ENCODE measurements at places on chromosomes 4 and X.

- no peak for DNase-seq
These were observed 151.5 kb downstream of the PDLIM5 start for GRCh38 chr4:94603170-94603747.

- no peak for DNase-seq
These were observed 5.9 kb downstream of the MAGEA11 start for GRCh38 chrX:149717803-149718202.

- peak; percentile 78 for DNase-seq
These were observed 71.7 kb upstream of the BCOR start for GRCh38 chrX:40169193-40170101.

GRCh38 chr4:117560329-117560728 lies 474.0 kb upstream of the NDST3 start:
- DNase-seq, result no peak

GRCh38 chr4:182102576-182102975 lies 140.6 kb upstream of the TENM3 start:
- DNase-seq, result no peak

GRCh38 chr4:1166509-1167243 lies 5.7 kb downstream of the SPON2 start:
- no peak for DNase-seq

DNA sequence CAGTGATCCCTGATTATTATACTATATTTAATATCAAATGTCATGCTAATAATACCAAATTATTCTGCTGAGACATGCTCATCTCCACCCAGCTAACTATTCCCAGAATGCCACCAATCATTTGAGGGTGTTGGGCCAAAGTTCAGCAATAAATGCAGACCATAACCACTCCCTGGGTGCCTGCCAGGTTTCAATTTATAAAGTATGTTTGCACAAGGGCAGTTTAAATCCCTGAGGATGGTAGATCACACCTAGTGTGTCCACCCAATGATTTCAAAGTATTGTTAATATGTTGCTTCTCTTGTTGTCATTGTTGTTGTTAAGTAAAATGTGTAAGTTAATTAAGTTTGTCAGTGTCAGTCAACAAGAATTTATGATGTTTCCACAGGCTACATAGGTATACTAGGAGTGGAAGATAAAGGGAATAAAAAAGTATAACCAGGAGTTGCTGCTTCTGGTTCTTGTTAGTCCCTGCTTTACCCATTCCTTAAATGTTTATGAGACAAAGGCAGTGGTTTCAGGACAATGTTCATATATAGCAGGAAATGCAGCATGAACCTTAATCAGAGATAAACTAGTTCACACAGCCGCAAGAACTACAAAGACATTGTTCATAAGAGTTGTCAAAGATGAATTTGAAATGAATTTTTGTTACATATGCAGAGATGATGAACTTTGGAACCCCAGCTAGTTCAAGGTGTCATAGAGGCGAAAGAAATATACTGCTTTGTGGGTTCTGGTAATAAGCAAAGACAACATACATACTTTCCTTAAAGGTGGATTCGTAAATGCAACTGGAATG lies 25.5 kb downstream of the HPGD start:
- no peak for DNase-seq

- DNase-seq, result peak; percentile 48
These were observed 80.9 kb downstream of the IL21 start for GRCh38 chr4:122539861-122540465.

- DNase-seq, result no peak
These were observed 382.4 kb downstream of the TRAM1L1 start for GRCh38 chr4:116702949-116703348.

DNA sequence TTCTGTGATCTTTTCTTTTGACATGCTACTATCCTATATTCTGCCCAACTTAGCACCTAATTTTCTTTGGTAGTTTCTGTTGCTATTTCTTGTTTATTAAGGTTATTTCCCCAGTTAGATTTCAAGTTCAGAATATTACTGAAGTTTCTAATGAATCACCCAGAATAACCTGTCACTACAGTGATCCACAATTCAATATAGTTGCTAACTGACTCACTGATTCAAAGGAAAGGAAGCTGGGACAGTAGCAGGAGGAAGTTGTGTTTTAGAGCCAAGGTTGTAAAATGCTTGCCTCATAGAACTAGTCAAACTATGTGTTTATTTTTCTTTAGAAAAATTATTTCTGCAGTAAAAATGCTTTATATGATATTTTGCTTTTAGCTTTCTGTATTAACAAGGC lies 37.4 kb downstream of the PAK3 start:
- no peak for DNase-seq

- DNase-seq, result peak; percentile 10
These were observed 119.1 kb upstream of the OTUD4 start for GRCh38 chr4:145299380-145300076.

DNA sequence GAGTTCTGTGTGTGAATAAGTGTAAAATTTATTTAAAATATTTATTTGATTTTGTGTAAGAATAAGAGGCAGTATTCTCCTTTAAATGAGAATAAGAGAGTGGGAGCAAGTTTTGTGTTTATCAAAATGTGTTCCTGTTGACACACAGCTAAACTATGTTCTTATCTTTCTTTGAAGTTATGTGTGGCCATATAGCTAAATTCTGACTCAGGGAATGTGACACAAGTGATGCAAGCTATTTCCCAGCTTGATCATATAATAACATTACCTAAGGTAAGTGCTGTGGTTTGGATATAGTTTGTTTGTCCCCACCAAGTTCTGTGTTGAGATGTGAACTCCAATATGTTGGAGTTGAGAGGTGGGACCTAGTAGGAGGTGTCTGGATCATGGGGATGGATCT lies 740.0 kb upstream of the IGFBP7 start:
- no peak for DNase-seq

GRCh38 chrX:5388087-5388486 lies 840.6 kb downstream of the NLGN4X start:
- no peak for DNase-seq

DNA sequence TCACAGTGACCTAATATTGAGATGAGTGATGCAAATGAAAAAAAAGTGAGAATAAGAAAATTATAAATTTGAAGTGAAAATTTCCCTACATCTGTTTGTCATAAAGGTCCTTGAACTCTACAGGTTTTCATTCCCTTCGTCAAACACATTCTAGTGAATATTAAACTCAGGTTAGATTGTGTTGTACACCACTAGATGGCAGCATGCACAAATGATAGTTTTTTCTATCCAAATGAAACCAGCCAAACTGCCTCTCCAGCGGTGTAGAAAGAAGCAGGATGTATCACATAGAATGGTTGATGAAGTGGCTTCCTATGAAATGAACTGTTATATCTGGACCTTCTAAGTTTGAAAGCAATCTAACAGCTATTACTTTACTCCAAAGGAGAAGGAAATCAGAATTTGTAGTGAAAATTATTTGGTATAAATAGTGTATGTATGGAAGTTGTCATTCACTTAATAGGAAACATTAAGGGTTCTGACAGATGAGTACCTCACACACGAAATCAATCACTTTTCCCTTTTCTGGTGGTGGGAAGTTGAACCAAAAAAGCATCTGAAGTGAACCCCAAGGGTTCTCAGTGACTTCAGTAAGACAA lies 382.7 kb downstream of the UNC5C start:
- DNase-seq, result peak; percentile 55

DNA sequence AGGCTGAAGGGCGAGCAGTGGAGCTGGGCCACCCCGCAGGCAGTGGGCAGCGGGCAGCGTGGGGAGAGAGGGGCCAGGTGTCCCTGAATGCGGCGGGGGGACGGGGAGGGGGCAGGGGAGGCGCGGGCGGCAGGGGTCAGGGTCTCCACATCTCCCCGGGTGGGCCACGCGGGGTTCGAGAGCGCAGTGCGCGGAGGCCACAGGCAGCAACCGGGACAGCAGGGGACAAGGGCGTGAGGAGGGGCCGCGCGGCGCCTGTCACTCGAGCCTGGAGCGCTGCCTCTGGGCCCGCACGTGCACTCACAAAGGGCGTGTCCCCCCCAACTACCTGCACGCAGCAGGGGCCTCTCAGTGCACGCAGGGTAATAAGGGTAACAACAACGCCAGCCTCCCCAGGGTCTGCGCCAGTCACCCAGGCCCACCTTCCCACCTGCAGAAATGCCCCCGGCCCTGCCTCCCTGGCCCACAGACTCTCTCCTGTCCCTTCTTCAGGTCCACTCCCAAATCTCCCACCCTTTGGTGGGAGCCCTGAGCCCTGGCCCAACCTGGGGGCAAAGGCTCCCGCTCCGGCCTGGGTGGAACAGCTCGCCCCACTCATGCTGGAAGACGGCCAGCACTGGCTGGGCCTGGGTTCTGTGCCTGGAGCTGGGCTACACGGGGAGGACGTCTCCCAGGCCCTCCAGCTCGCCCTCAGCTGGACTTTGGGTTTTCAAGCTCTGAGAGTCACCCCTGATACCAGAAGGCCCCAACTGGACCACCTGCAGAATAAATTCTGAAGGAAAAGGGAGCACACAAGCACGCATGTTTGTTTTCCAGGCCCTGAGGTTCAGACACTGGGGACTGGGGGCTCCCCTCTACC lies 53.2 kb downstream of the ZFYVE28 start:
- DNase-seq, result peak; percentile 13

DNA sequence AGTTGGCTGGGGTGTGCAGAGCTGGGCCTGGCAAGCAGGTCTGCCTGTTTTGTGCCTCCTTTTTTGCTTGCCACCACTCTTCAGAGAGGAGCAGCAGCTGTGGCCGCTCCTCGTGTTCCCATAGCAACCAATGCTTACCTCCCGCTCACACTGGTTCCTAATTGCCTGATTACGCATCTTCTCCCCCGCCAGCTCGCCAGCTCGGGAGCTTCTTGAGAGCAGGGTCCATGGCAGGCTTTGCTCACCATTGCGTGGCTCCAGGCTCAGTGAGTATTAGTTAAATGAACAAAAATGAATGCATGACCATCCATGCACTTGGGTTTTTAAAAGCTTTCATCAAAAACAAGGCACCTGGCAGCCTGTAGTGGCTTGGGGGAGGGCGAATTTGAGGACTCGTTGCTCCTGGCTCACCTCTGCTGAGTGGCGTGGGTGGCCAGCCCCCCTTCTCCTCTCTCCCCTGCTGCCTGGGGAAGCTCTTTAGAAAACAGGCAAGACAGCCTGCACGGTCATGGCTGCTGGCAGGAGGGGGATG lies 14.2 kb upstream of the PJA1 start:
- DNase-seq, result no peak

DNA sequence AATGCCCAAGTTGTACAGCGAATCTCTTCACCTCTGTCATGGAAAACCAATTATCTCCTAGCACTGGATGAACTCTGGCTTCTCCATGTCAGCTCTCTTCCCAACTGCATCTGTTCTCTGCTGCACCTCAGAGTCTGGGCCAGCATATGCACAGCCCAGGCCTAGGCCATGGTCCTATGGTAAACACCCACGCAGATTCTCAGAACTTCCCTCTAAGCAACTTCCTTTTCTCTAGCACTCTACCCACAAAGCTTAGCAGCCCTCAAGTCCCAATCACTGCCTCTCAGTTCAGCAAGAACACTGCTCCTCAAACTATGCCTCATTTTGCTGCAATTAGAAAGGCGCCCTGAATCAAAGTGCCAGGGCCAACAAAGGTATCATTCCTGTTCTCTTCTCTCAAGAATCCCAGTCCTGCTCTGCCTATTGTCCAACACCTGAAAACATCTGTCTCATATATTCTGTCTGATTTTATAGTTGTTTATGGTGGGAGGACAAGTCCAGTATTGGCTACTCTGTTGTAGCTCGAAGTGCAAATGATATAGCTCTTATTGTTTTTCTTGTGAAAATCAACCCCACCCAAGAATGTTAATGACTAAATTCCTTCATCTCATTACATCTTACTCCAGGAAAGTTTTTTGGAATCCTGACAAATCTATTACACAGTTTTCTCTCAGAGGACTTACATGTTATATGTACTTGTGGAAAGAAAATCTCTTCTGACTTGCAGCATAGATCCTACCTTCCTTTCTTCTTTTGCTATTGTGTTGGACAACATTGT lies 85.4 kb downstream of the DCHS2 start:
- no peak for DNase-seq

GRCh38 chr4:71564775-71565174 lies 219.1 kb downstream of the GC start:
- no peak for DNase-seq

- DNase-seq, result no peak
These were observed 6.8 kb downstream of the NKX6-1 start for GRCh38 chr4:84492290-84492689.

- no peak for DNase-seq
These were observed 161.2 kb downstream of the TENM3 start for GRCh38 chr4:182404376-182404775.

DNA sequence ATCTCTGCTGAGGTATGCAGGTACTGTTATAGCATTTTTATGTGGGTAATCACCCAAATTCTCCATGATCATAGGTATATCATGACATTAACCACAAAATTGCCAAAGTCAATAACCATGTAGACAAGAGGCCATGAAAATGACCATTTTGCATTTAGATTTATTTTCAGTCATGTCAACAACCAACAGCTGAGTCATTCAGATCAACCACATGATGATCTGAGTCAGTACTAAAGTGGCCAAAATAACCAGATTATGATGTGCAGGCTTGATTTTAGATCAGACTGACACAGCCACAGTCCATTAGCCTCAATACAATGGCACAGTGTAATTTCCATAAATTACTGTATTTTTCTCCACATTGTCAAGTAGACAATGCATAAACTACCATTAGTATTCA lies 240.5 kb downstream of the GRIA3 start:
- no peak for DNase-seq

DNA sequence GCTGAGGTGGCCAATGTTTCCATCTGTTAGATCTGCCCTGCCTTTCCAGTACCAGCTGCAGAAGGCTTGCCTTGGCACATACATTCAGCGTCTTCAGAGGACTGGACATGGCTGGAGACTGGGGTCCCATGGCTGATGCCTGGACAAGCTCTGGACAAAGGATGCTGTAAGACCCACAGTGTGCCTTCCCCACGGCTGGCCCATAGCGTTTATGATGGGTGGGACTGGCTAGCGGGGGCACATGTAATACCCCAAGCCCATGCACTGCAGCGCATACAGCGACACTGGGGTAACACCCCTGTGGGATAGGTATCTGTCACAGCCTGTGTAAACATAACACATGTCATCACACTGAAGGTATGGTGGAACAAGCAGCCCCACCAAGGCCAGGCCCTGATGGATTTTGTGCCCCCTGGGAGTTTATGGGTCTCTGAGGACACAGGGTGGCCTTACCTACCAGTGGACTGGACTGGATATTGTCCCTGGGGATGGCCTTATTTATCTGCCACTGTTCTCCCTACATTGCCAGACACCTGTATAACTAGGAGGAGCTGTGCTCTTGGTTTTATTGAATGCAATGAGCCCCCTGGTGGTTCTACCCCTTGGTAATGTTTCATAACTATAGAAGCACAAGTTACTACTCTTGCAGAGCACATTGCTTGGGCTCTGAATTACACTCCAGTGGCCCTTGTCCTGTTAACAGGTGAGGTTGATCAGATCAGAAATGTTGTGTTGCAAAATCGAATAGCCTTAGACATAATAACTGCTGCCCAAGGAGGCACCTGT lies 34.3 kb upstream of the TACR3 start:
- DNase-seq, result no peak

DNA sequence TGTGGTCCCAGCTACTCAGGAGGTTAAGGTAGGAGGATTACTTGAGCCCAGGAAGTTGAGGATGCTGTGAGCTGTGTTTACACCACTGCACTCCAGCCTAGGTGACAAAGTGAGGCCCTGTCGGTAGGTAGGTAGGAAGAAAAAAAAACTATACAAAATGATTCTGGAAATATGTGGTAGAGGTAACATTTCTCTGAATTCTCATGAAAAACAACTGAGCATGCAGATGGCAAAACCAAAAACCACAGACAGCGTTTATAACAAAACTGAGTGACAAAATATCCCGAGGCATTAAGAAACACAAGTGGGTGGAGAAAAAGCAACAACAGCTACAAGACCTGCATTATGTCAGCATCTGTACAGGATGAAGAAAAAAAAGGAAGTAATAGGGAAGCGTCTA lies 211.7 kb downstream of the DLG3 start:
- DNase-seq, result no peak

- DNase-seq, result no peak
These were observed 196.5 kb upstream of the SLC7A11 start for GRCh38 chr4:138438608-138439007.
